ENCODE measurements at places on chromosomes 11 and 22.

DNA sequence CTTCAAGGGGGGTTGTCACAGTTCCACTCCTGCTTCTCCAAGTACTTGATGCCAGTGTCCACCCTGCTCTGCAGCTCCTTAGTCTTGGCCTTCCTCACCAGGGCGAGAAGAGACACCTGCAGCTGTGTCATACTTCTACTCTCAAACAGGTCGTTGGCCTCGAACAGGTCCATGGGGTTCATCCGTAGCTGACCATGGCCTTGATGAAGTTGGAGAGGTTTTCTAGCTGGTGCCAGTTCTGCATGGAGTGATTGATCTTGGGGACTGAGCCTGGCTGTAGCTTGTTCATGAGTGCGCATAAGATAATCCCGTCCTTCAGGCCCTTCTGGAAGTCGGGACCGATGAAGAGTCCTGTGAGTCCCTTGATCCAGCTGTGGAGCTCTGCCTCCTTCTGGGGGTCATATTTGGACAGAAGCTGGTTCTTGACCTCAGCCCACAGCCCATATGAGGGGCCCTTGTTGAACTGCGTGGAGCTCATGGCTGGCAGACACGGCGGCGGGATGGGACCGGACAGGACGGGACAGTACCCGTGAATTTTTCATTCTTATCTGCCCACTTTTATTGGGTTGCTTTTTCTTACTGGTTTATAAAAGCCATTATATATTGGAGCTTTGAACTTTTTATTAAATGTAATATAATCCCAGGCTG lies 33.4 kb upstream of the HORMAD2 start:
- DNase-seq: no peak

GRCh38 chr11:57299150-57299737 lies 25.5 kb downstream of the TNKS1BP1 start:
- no peak for DNase-seq

GRCh38 chr11:101931692-101932091 lies 15.4 kb upstream of the ANGPTL5 start:
- no peak for DNase-seq

DNA sequence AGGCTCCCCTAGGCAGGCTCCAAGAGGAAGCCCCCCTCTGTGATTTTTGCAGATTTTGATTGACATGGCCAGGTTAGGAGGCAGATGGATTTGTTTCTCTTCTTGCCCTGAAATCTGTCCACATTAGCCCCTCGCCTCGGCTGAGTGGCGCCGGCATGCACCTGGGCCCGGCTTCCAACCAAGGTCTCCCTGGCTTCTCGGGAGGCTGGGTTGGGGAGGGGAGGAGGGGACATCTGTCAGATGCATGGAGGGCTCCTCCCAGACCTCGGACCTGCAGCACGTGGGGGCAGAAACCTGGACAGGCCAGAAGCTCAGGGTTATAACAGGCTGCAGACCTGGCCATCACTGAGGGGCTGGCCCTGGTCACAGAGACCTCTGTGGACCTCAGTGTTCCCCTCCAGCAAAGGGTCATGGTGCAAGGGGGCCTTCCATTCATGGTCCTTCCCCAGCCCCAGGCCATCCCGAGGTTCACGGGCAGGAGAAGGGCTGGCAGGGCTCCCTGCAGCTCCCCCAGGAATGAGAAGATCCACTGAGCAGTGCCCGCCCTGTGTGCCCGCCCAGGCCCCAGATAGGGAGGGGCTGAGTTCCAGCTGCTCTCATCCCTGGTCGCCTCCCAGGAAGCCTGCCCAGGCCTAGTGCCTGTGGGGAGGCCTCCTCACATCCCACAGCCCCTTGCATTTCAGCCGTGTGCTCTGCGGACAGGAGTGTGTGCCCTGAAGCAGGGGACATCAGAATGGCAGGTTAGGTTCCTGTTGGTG lies 747.8 kb downstream of the BRD1 start:
- DNase-seq: no peak

DNA sequence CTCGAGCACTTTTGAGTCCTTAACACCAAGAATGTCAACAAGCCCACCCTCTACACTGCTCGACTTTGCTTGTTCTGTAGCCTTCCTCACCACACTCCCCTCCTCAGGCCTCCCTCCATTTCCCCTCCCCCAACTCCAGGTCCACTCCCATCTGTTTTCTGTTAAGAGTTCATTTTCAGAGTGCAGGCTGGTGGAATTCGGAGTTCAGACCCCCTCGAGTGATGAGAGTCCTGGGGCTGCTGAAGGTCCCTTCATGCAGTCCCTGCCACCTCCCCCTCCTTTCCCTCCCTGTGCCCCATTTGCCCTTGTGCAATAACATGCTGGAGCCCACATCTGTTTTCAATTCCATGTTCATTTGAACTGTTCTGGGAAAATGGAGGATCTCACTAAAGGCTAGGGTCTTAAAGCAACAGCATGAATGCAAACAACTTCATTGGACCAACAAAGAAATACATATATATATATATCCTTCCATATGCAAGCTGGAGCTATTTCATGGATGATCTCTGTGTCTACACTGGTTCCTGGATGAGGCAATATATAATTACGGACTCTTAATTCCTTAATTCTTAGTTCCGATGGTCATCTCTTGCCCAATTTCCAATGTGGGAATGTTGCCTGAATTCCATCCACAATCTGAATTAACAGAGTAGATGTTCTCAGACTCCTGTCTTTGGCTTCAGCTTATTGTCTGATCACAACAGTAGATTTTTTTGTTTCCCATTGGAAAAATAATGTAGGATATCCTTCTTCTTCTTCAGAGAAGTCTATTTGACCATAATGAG lies 340.4 kb downstream of the ETS1 start:
- DNase-seq: no peak

DNA sequence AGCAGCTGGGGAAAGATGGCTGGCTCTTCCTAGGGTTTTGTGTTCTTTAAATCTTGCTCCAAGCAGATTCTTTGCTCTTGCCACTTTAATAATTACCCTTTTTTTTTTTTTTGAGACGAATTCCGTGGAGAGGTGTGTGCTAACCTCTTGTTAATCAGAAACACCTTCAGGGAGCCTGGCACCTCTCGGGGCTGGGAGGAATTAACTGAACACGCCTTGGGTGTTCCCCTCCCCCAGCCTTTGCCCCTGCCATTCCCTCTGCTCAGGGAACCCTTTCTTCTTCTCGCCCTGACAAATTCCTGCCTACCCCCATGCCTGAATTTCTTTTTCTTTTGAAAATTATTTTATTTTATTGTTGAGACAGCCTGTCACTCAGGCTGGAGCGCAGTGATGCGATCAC lies 17.5 kb downstream of the TMPRSS6 start:
- DNase-seq: no peak

DNA sequence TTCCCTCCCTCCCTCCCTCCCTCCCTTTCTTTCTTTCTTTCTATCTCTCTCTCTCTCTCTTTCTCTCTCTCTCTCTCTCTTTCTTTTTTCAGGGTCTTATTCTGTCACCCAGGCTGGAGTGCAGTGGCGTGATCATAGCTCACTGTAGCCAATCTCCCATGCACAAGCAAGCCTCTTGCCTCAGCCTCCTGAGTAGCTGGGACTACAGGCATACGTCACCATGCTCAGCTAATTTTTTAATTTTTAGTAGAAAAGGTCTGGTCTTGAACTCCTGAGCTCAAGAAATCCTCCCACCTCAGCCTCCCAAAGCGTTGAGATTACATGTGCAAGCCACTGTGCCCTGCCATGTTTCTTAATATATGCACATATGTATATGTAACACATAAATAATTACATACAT lies 19.0 kb downstream of the TSKU start:
- DNase-seq: no peak

DNA sequence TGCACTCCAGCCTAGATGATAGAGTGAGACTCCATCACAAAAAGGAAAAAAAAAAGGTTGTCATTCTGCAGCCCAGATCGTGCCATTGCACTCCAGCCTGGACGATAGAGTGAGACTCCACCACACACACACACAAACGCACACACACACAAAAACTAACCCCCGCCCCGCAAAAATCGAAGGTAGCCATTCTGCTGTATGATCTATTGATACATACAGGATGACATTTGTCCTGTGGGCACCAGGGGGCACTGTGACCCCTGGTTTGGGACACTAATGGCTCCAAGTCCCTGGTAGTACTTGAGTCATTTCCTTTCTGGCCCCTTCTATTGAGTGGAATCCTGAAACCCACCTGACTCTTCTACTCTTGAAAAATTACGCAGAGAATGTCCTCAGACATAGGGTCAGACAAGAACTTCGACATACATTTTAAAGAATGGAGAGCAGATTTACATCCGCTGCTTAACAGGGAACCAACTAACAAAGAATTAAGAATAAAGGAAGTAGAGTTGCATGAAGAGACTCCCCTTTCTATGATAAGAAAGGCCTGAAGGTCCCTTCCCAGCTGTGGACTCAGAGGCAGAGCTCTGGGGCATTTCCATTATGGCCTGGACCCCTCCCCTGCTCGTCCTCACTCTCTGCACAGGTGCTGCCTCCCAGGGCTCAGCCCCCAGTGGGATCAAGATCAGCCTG lies 35.0 kb upstream of the PRAME start:
- peak; percentile 44 for DNase-seq

DNA sequence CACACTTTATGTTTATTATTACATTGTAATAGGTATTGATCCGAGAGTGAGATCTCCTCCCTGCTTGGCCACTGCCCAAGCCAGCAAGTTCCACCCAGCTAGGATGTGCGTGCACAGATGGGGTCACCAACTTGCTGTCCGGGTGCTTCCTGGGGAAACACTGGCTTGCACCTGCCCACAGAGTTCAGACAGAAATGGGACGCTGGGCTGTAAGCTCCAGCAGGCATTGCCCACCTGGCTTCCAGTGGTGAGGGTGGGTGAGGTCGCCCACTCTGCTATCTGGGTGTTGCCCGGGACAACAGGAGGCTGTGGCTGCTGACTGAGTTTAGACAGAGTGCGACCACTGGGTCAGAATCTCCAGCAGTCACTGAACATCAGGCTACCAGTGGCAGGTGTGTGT lies 289.8 kb upstream of the ANO3 start:
- no peak for DNase-seq

DNA sequence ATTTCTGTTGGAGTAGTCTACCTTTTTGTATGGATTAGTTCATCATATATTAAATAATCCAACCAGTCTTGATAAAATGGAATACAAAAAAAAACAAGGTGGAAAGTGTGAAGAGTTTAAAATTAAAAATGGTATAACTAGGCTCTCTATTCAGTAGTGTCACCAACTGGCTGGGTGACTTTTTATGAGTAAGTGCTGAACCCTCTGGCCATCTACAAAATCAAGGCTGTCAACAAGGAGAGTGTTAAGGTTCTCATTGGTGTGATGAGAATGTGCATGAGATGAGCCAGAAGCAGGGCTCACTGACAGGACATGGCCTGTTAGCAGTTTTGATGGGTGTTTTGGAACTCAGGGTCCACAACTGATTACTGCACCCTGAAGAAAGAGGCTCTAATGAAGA lies 343.2 kb downstream of the AASDHPPT start:
- DNase-seq: no peak

DNA sequence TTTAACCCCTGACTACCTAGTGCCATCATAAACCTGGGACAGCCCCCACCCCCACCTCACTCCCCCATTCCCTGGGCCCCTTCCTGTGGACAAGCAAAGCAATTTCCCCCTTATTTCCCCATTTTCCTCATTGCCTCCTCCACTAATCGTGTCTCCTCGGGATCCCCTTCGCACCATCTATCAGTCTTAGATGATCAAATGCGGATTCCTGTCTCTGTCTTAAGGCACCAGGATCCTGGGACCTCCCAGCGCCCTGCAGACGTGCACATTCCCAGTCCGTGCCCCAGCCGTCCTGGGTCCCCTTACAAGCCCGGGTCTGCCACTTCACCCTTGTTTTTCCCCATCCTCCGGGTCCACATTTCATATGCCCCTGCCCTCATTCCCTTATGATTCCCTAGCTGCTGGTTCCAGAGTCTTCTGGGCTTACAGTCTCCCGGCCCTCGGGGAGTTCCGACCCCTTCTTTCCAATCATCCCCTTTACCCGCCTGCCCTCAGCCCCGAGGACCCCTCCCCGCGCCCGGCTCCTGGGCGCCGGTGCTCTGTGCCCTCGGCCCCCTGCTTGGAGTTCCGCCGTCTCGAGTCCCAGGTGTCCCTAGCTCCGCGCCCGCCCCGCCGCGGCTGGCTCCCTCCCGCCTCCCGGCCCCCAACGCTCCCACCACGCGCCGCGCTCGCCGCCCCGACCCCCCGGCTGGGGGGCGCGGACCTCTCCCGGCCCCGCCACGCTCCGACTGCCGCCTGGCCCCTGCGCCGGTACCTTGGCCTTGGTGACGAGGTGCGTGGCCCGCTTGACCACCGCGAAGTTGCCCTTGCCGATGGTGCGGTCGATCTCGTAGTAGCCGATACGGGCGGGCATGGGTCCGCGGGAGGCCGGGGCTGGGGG lies 599 bp downstream of the SIK3 start:
- DNase-seq: no peak

DNA sequence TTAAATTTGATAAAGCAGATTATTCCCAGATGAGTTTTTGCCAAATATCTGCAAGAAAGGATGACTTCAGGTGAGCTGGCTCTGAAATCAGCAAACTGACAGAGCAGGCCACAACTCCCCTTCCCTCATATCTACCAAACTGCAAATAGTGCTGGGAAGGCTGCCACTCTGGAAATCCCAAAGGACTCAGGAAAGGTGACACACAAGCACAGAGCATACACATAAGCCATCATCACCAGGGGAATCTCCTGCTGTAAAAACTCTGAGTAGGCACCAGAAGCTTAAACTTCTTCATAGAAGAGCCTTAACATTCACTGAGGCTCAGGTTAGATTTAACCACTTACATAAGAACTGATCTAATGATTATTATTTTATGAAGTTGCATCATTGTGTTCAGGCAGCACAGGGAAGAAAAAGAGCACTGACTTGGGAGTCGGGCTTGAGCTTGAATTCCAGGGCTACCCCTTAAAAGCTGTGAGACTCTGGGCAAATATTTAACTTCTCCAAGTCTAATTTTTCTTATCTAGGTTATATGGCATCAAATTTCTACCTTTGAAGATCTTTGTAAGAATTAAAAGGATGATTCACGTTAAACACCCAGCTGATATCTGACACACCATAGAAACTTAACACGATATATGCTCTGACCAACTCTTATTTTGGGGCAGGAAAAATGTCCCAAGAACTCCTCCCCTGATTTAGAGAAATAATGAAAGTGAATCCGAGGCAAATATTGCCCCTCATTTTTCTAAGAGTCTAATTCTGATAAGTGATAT lies 15.0 kb downstream of the SYTL2 start:
- no peak for DNase-seq

DNA sequence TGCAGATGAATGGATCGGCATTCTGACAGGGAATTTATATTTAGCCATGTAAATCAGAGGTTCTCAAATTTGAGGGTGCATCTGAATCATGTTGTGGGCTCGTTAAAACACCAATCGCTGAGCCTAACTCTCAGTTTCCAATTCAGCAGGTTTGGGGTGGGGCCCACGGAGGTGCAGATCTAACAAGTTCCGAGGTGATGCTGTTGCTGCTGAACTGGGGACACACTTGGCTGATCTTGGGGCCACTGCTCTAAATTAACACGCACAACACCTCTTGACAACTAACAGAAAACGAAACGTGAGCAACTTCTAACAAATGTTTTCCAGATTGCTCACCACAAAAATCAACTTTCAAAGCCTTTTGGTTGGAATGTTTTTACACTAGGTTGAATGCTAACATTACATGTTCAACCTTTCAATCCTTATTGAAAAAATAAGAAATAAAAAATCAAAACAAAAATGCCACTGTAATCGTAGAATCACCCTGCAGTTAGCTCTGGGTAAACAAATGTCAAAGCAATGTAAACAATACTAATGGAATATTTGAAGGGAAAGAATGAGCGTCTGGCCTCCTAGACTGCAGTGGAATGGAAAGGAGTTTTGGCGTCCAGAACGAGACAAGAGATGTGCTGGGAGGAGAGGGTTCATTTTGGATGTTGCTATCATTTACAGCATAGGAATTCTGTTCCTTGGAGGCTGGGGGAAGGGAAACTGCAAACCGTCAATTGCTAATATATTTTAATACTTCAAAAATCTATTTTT lies 68.3 kb upstream of the SLC6A5 start:
- no peak for DNase-seq

- no peak for DNase-seq
Observed at GRCh38 chr22:44372611-44373010, 59.9 kb upstream of the SHISAL1 start.

Measured in nucleus accumbens (tissue), 56 donors.